NCI-H1105 (cell line): ENCODE measurements at places on chromosomes 13 and 19.

GRCh38 chr13:30745906-30746686 is 10.8 kb downstream of the ALOX5AP start:
- DNase-seq: no peak

- no peak for DNase-seq
These were observed 4.5 kb upstream of the ADAMTS10 start for GRCh38 chr19:8615024-8615423.

DNA sequence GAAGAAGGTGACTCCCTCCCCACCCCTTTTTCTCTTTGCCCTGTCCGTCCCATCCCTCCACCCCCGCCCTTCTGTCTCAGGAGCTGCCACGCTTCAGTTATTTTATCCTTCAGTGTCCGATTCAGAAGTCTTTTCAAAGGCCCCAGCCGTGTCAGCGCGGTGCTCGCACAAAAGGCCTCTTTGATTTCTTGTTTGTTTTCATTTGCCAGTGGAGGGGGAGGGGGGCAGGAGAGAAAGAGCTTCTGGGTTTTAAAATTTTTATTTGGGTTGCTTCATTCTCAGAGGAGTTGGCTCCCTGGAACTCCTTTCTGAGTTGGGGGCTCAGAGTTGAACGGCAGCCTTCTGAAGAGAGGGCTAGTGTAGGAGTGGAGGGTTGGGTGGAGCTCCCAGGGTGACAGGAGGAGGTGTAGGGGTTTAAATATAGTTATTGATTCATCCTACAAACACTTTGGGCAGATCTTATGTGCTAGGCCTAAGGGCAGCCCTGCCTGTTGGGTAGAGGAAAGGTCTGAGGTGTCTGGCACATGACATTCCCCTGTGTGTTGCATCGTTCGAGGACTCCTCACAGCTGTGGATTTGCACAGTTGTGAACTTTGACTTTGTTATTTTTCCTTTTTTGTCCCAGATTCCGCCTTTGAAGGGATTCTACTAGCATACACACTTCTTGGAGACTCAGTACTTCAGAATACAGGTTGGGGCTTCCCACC is 36.8 kb downstream of the NFIX start:
- no peak for DNase-seq

DNA sequence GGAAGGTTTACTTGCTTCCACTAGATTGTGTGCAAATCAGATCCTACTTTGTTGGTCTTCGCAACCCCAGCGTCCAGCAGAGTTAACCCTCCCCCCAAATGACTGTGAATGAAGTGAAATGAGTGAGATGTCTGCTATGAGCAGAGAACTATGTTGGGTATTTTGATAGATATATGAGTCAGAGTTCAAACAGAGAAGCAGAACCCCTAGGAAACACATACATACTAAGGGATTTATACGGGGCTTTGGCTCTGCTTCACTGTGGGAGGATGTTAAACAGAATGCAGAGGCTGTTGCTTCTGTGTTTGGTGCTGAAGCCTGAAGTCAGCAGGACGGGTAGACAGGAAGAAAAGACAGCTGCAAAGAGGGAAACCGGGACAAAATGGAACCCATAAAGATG is 197.0 kb downstream of the MZT1 start:
- no peak for DNase-seq

DNA sequence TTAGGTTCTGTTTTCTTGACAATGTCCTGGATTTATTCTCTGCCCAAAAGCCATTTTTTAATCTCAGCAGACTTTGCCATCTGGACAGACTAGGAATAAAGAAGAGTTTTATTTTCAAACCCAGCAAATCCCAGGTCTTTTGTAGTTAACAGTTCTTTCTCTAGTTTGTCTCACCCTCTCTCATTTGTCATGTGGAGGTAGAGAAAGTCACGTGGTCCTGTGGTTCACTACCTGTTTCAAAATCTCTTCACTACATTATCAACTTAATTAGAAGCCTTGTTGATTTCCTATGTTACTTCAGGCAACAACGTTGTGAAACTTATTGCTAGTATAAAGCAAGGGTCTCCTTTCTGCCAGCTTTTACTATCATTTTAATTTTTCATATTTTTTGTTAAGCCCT is 1222.6 kb downstream of the EFNB2 start:
- no peak for DNase-seq

GRCh38 chr13:40386586-40386985 is 279.9 kb downstream of the FOXO1 start:
- DNase-seq: no peak

DNA sequence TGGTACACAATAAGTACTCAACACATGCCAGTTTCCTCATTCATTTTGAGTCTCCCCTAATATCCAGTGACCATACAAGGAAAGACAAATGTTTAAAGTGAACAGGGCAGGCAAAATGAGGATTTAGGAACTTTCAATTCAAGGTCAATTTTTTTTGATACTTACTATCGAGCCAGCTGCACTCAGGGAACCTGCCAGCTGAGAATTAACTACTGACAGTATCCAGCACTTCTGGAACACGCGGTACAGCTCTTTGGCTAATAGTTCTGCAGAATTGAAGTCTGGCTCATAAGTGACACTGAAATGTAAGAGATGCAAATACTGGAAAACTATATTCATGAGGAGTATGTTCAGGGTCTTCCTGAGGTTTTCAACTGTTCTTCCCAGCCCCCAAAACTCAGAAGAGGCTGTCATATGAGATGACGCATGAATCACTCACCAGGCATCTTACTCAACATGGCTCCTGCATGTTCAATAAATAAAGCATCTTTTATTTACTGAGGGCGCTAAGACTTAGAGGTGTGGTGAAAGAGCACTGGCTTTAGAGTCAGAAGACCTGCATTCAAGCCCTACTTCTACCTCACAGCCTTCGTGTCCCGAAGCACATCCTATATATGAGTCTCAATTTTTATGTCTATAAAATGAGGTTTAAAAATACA is 25.6 kb downstream of the RUBCNL start:
- DNase-seq: no peak

DNA sequence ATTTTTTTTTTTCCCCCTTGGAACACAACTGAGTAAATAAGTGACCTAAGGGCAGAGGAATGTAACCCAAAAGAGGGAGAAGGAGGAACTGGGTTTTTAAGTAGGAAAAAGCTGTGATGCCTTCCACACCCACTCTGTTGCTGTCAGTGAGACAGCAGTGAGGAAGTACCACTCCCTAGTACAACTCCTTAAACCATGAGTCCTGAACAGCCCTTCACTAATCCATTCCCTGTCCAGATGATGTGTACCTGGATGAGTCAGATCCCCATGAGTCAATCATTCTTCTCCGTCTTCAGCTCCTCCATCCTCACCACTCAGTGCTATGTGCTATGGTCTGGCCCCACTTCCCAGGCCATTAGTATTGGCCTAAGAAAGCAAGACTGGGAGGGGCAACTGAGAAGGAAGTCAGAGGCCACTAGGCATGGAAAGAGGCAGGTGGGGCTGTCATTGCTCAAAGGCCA is 12.9 kb upstream of the CXCL17 start:
- DNase-seq: no peak

DNA sequence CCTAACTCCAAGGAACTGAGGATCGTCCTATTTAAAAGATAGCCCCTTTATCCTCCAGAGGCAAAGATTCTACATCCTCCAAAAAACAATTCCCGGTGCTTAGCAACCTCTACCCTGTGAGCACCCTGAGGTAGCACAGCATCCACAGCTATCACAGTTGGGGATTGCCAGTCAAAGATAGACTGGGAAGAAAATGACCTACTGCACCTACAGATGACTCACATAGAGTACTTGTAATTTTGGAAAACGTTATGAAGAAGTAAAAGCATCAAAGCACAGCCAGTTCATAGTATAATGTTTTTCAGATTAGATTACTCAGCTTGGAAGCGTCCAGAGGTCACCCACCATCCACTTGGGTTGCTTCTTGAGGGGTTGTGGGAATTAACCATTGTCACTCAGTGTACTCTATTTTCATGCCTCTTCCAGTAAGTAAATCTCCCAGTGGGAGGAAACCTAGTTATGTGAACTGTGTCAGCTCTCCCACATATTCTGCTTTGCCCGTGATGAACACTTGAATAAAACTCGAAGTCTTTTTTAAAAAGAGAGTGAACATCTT is 8.9 kb upstream of the FAM124A start:
- no peak for DNase-seq

DNA sequence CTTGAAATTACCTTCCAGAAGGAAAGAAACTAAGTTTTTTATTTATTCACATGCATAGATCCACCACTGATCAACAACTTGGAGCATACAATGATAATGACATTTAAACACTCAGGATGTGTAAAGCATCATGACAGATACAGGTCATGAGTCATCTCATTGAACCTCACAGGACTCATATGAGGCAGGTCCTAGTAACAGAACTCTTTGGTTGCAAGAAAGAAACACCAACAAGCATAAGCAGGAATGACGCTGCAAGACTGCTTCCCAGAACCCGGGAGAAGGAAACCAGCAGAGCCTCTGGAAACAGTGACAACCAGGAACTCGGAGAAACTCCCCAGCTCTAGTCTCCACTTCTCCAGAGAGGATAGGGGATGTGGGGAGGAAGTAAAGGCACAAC is 60.8 kb upstream of the IPO5 start:
- no peak for DNase-seq

DNA sequence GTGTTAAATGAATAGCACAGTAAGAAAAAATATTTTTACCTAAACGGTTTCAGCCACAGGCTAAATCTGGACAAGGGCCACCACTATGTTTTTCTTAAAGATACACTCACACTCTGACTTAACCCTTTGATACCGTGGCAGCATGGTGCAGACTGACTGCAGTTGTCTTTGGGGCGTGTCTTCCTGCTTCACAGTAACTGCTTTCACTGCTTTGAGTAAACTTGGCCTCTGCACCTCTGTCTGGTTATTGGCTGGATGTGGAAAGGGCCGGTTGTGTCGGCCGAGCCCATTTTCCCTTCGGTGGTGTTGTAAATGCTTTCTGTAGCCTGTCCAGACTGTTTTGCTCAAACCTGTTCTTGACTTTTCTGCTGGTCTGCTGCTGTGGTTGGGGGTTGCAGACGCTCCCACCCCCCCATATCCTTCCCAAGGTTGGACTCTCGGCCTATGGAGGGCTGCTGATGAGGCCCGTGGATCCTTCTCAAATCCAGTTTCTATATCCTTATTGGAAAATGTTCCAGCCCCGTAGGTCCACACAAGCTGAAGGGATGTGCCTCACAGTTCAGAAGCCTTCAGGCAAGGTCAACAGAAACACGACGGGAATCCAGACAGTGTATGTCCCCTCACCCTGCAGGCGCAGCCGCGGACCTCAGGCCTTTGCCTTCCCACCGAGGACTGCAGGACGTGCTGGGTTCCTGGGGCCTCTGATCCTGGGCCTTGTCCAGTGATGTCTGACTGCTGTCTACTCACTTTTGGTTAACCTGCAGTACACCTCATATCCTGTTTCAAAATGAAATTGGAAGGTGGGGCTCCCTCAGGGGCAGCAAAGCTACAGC is 90.2 kb upstream of the RNF113B start:
- no peak for DNase-seq

DNA sequence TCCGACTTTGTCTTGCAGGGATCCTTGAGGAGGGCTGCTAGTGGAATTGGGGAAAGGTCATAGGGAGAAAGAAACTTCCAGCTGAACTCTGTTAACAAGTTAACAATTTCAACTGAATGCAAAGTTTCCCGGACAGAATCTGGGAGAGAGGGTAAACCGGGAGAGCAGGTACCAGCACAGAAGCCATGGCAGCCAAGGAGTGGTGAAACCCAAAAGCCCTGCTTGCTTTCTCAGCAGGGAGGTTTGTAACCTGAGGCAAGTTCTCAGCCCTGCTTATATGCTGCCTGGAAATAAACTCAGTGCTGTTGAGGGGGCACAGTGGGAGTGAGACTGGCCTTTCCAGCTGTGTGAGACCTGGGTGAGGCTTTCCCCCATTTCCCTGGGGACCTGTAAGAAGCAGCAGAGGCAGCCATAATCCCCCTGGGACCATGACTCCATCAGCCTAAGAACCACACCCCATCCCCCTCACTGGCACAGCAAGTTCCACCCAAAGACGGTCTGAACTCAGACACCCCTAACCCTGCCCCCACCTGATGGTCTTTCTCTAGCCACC is 84.0 kb downstream of the SUCLA2 start:
- no peak for DNase-seq
